ENCODE measurements at places on chromosomes 2 and 18. TPM values are rescaled to one million over a fixed set of nuclear protein-coding genes. Genes with fewer than 3 reads are reported as not detected.

The DTNA gene
- total RNA-seq: 0.07 TPM

The CFAP210 gene
- 1.00 TPM for total RNA-seq

The PIEZO2 gene
- 1.6 TPM for total RNA-seq

The CPO gene
- total RNA-seq: not detected

The INHA gene
- 0.51 TPM for total RNA-seq

The ETAA1 gene
- 8.6 TPM for total RNA-seq

The FBXO15 gene
- total RNA-seq: 0.29 TPM

The GNLY gene
- not detected for total RNA-seq

All from K562 (cell line).